Activated CD8-positive, alpha-beta memory T cell treated with anti-CD3 and anti-CD28 coated beads for 1 hour (primary cell): ENCODE measurements at places on chromosomes 1 and 21.

DNA sequence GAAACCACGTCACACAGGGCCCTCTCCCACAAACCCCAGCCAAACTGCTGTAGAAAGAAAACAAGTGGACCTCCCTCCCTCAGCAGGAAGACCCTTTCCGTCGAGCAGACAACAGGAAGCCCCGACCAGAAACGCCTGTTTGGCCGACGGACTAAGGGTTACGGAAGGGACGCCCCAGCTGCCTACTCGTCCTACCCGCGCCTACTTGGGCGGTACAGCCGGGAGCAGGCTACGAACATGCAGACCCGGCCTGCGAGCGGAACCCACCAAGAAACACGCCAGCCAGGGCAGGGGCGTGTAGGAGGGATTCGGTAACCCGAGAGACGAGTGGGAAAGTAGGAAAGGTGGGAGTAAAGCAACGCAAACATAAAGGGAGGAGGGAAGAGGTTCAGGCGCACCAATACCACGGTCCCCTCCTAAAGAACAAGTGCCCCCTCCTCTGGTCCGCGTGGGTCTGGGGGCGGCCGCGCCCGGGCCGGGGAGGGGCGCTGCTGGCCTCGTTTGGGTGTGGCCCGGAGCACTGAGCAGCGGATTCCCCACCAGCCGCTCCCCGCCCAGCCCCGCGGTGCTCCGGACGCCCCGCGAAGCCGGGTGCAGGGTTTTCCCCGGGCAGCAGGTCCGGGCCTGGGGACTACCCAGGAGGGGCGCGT lies 450 bp downstream of the S100A10 start:
- no peak for DNase-seq

GRCh38 chr1:202230061-202230938 lies 36.7 kb downstream of the LGR6 start:
- DNase-seq = no peak

DNA sequence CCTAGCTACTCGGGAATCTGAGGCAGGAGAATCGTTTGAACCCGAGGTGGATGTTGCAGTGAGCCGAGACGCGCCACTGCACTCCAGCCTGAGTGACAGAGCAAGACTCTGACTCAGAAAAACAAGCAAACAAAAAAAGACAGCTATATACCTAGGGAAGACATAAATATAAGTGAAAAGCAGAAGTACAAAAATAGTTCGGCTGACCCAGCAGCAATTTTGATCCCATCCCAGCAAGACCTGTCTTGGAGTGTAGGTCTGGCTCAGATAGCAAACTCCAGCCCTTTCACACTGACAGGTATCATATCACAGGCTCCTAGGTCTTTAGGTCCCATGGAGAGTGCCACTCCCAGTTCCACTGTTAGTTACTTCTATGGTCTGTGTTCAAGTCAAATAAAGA lies 14.6 kb downstream of the MTX1 start:
- no peak for DNase-seq

DNA sequence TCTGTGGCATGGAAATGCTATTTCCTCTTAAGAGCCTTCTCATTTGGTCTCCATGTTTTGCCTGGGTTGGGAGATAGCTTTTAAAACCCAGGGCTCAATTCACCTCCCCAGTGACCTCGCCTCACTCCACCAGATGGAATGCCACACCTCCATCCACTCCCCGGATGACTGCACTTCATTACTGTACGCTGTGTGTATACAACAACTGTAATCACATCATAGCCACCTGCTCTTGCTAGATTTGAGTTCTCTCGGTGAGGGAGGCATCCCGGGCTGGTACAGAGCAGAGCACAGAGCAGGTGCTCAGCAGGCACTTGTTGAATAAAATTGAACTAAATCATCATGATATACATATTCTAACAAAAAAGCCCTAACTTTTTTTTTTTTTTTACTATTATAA lies 26.0 kb downstream of the SDE2 start:
- DNase-seq = no peak

DNA sequence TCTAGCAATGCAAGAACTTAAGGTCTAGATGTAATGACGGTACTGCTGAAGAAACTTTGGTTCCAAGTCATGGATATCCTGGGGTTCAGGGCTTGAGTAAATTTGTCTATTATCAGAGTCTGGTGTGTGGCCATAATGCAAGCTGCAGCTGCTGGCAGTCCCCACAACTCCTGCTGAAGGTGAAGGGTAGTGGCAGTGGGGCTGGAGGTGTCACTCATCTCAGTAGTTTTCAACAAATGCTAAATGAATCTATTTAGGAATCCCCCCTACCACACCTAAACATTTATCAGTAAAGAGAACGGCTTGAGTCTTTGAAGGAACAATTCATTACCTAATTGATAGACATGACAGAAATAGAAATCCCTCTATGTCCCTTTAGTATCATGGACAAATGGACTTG lies 99.2 kb upstream of the GNG4 start:
- no peak for DNase-seq

- no peak for DNase-seq
Measured at GRCh38 chr1:168230709-168231108, 4.9 kb downstream of the SFT2D2 start.

DNA sequence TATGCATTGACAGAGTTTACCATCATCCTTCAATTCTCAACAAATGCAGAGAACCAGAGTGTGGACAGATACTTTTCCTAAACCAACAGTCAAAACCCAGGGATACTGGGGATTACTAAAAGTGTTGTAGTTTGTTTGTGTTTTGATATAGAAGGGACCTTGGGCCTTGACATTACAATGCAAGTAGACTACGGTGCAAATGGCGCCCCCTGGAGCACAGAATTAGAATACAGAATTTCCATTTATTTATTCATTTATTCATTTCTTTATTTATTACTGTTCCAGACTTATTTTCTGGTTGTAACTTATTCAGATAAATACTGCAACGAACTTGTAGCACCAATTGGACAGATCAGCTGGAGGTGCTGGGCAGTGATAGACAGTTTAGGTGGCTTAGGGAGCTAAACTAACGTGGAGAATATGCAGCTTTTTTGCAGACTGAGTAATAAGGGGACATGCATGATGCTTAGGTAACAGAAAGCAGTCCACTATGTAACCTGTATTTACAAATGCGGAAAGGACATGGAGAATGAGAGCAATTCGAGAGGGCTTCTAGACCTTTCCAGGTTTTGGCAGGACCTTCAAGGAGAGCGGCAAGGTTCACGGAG lies 42.6 kb downstream of the KIRREL1 start:
- DNase-seq = no peak

DNA sequence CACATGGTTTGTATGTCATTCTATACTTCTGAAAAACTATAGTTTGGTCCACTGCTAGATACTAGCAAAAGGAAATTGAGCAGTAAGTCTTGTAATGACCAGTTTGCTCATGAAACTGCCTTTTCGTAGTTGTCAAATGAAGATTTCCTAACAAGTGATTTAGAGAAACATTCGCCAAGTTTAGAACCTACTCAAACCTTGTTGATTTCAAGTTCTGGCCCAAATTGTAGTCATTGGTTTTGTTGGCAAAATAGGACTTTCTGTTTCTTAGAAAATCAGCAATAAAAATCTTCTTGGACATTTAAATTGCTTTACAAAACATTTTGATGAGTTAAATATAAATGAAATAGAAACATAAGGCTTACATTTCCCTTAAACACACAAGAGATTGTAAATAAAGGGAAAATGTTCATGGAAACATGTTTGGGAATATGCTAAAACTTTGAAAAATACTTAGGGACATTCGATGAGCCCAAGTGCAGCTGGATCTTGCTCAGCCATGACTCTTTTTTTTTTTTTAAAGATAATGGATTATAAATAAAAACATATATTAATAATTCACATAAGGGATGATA lies 178.5 kb upstream of the LYPLAL1 start:
- no peak for DNase-seq

DNA sequence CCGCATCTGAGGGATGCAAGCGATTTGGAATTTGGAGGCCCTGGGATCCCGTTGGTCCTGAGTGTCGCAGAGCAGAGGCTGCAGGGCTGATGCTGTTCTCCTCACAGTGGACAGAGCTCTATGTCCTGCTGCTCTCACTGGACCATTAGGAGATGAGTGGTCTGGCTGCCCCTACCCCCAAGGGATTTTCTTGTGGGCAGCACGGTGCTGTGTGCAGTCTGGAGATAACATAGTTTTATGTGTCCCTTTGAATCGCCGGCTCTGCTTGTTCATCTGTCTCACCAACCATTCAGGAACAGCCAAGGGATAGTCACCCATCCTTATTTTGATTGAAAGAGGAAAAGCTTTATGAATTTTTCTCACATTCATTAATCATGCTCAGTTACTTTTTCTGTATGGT lies 49.9 kb downstream of the CHRM3 start:
- no peak for DNase-seq

DNA sequence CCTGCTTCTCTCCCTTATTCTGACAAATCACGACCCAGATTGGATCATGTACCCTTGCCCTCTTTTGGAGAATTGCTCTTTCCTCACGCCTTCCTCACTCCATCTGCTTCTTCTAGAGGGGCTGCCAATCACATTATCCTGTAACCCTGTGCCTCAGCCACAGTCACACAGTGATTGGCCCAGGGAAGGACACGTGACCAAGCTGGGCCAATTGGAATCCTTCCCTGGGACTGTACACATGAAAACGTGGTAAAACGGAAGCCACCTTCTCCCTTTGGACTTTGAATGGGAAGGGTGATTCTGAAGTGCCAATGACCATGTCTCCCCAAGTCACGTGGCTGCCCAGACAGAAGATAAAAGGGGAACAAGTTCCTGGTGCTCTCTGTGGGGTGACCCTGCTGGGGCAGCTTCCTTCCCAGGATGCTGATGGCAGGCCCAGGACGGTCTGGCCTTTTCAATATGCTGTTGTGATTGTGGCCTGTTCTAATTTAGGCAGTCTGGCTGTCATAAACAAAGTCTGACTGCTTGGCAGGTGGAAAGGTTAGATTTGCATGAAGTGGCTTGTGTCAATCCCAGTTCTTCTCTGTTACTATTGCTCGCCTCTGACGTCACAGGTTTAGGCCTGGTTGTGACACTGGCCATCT lies 92.9 kb downstream of the UBIAD1 start:
- DNase-seq = no peak

GRCh38 chr1:19483261-19483660 lies 2.1 kb downstream of the CAPZB start:
- DNase-seq = no peak

- no peak for DNase-seq
Measured at GRCh38 chr1:224684979-224685425, 68.9 kb downstream of the CNIH3 start.

- no peak for DNase-seq
Measured at GRCh38 chr1:13450204-13450603, 40.0 kb downstream of the PRAMEF20 start.

DNA sequence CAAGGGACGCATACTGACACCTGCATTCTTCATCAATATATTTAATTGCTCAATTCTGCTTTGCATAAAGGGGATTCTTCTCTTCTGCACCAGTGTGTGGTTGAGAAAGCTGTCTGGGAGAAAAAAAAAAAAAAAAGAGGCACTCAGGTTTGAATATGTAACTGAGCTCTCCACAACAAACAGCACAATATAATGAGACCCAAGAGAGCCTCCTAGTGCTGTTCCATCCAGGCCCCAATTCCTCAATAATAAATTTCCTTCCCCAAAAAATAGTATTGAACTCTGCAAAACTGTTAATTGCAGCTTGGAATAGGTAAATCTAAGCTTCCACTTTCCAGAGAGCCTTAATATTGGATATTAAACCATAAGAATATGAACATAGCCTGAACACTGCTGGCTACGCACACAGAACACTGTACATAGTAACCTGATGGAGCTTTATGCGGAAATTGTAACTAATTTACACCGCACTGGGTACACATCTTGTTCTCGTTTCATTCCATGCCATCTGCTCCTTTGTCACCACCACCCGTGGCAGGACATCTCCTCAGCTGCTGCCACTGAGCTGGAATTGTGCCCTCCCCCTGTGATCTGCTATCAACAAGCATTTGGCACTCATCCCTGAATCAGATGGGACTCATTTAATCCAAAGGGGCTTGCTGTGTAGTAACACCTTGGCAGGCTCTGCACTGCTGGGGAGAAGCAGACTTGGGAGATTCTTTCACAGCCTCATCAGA lies 272.0 kb downstream of the HHIPL2 start:
- DNase-seq = no peak

DNA sequence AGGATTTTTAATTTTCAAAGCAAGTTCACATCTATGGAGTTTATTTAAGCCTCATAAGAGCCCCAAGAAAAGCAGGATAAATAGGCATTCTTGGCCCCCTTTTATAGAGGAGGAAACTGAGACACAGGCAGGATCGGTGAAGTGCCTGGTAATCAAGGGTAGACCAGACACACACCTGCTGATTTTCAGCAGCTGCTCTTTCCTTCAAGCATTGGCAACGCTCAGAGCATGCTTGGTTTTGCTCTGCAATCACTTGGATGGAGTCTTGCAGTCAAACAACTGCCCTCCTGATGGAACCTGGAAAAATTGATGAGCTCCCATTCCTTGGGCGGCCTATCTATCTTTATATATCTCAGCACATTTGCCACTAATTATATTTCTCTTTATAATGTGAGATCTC lies 478.9 kb upstream of the CAMK1G start:
- no peak for DNase-seq

- DNase-seq = no peak
Measured at GRCh38 chr1:182653986-182654385, 30.4 kb downstream of the RGS8 start.

DNA sequence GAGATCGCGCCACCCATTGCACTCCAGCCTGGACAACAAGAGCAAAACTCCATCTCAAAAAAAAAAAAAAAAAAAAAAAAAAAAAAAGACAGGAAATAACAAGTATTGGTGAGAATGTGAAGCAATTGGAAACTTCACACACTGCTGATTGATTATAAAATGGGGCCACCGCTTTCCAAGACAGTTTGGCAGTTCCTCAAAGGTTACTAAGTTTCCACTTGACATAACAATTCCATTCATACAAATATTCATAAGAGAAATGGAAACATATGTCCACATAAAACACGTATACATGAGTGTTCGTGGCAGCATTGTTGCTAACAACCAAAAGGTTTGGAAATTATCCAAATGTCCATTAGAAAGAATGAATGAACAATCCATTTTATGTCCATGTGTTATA lies 26.3 kb downstream of the USP24 start:
- DNase-seq = no peak

GRCh38 chr21:36744560-36745231 lies 45.8 kb downstream of the SIM2 start:
- no peak for DNase-seq

GRCh38 chr1:224182057-224182865 lies 779 bp upstream of the DEGS1 start:
- no peak for DNase-seq
